ENCODE measurements at places on chromosomes 7 and 10.

- no peak for DNase-seq
Observed at GRCh38 chr7:50706469-50706937, 76.2 kb downstream of the GRB10 start.

DNA sequence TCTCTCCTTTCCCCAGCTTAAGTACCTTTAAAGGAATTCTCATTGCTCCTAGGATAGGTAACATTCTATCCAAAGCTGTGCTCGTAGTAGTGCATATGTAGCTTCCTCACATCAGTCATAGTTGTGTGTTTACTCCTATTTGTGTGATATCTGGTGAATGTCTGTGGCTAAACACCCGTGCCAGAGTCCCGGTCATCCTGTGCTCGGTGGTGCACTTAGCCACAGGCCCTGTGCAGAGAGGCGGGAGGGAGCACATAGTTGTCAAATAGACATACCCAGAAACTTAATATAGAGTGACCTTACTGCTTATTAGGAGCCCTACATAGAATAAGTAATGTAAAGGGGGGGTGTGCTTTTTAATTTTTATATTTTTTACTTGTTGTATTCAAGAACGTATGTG is 76.6 kb downstream of the RBM33 start:
- no peak for DNase-seq

DNA sequence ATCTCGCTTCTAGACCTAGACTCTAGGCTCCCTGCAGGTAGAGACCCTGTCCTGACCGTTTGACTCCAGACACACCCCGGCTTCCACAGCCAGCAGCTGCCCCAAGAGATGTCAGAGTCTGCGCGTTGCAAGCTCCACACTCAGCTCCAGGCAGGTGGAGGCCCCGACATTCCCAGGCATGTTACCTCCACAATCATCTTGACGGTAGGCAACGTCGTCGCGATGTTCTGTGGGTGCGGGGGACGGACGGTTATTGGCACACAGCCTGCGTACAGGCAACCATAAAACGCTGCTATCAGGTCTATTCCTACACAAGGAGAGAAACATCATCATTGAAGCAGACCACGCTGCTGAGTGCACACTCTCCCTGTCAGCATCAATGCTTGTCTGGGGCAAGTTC is 213.2 kb downstream of the ZMYND11 start:
- DNase-seq = no peak

DNA sequence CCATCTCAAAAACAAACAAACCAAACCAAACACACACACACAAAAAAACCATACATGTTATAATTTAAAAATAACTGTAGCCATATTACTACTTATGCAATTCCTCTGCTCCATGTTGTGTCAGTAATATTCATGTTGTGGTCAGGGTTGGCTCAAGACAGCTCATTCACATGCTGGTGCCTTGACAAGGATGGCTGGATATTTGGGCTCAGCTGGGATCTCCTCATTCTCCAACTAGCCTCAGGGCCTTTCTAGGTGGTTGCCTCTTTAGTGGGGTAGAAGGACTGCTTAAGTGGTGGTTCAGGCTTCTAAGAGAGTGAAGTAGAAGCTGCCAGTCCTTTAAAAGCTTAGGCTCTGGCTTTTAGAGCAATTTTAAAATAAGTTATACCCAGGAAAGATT is 189.3 kb downstream of the ADRA2A start:
- DNase-seq = no peak

- peak; percentile 38 for DNase-seq
Observed at GRCh38 chr7:142301299-142301698, 43.4 kb upstream of the PRSS58 start.

DNA sequence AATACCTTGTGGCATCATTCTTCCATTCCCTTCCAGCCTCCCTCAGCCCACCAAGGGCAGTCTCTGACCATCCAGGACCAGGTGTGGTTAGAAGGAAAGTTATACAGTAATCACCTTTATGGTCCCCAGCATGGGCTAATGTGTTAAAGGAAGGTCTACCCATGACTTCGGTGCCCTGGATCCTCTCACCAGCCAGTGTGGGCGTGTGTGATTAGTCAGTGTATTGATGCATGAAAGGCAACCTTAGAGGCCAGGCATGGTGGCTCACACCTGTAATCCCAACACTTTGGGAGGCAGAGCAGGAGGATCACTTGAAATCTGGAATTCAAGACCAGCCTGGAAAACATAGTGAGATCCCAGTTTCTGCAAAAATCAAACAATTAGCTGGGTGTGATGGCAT is 88.9 kb downstream of the APBB1IP start:
- no peak for DNase-seq
